ENCODE measurements at places on chromosomes 5 and 9.

DNA sequence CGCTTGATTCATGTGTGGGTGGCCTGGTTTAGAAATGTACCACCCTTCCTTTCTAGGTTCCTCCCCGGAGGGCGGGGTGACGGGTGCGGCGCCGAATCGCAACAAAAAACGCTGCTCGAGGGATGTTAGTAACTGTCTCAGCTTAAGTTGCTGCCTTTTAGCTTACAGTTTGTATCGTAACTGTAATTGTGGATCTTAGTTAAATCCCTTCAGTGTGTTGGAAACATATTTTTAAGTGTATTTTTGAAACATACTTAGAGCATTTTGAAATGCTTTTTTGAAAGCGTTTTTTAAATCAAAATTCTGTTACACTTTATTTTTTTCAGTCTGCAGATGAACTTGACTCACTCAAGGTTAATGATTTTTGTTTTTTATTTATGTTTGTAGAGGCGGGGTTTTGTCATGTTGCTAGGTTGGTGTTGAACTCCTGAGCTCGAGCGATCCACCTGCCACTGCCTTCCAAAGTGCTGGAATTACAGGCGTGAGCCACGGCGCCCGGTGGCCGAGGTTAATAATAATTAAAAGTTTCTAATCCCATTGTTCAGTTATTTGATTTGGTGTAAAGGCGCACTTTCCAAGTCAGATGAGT, 997 bp upstream of the CHD1 start:
- no peak for DNase-seq

GRCh38 chr9:135357863-135358551, 121.6 kb upstream of the PPP1R26 start:
- no peak for DNase-seq

GRCh38 chr5:125011014-125011413, 264.6 kb upstream of the ZNF608 start:
- DNase-seq, result no peak

DNA sequence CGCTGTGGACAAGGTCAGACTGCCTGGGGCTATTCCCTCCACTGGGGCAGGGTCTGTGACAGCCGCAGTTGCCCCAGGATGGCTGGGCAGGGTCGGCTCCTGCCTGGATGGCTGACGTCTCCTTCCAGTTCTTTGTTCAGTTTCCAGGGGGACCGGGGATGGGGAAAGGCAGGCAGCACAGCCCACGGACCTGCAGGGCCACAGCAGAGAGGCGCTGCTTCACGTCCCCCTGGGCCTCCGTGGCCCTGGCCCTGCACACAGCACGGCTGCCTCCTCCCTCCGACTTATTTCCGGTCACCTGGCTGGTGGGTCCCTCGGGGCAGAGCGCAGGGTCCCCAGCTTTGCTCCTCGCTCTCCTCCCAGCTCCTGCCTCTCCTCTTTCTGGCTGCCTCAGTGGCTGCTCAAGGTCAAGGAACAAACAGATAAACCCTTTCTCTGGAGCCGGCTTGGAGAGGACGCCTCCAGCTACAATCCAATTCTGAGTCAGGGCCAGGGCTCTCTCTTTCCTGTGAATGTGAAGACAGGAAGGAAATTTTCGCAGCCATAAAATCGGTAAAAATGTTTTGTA, 169.7 kb downstream of the C9orf50 start:
- DNase-seq, result no peak

DNA sequence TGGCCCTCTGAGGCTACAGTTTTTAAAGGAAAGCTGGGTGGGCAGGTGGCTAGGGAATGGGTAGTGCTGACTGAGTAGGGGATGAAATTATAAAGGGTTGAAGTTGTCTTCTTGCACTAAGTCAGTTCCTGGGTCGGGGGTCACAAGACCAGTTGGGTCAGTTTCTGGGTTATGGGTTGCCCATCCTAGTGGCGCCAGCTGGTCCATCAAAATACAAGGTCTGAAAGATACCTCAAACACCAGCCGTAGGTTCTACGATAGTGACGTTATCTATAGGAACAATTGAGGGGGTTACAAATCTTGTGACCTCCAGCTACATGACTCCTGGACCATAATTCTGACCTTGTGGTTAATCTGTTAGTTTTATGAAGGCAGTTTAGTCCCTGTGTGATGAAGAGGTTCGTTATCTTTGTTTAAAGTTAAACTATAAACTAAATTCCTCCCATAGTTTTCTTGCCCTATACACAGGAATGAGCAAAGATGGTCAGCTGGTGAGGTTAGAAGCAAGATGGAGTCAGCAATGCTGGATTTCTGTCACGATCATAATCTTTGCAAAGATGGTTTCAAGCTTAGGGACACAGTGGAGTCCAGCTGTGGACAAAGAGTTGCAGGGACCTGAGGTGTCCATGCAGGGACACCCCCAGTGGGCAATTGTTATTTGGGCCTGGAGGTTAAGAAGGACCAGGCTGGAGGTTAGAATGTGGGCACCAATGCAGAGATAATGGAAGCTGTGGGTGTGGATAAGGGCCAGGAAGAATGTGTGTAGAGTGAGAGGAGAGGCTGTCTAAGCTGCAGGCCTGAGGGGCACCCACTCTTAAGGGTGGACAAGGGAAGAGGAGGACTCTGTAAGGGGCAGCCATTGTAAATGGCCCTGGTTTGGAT, 14.0 kb upstream of the CREBRF start:
- no peak for DNase-seq
